ENCODE measurements at places on chromosomes 5 and 9. TPM values are rescaled to one million over a fixed set of nuclear protein-coding genes. Genes with fewer than 3 reads are reported as not detected.

CREBRF gene
- total RNA-seq: 11.2 TPM

AUH gene
- 12.1 TPM for total RNA-seq

PLPPR1 gene
- total RNA-seq: not detected

NDUFS6 gene
- total RNA-seq: 56.7 TPM

All from myometrial cell (primary cell).